Smooth muscle cell of bladder (primary cell): ENCODE measurements at places on chromosomes 6 and 20. TPM values are rescaled to one million over a fixed set of nuclear protein-coding genes. Genes with fewer than 3 reads are reported as not detected.

CBFA2T2 gene
- 3.7 and 5.0 TPM in 2 replicates for total RNA-seq

ZNF334 gene
- total RNA-seq = 1.8 and 2.0 TPM in 2 replicates

NFATC2 gene
- total RNA-seq = under 0.01 TPM in 2 replicates

GDAP1L1 gene
- total RNA-seq = under 0.01 and 0.09 TPM in 2 replicates

SIM1 gene
- not detected in 2 replicates for total RNA-seq

COL9A3 gene
- 0.57 and 0.74 TPM in 2 replicates for total RNA-seq

BEND6 gene
- total RNA-seq = 6.5 and 12.8 TPM in 2 replicates

RNF182 gene
- 0.18 and 0.28 TPM in 2 replicates for total RNA-seq

HTR1E gene
- total RNA-seq = not detected in 2 replicates

ZMYND8 gene
- total RNA-seq = 8.1 and 11.5 TPM in 2 replicates

PCMTD2 gene
- 37.7 and 41.5 TPM in 2 replicates for total RNA-seq

LRRC73 gene
- 0.28 and 0.65 TPM in 2 replicates for total RNA-seq

TOMM6 gene
- total RNA-seq = 49.6 and 59.4 TPM in 2 replicates

HLA-DQA1 gene
- total RNA-seq = not detected in 2 replicates

UNC5CL gene
- total RNA-seq = under 0.01 and 0.09 TPM in 2 replicates

LKAAEAR1 gene
- 0.14 TPM in 1 of 2 replicates, not detected in the other for total RNA-seq

GCNT2 gene
- total RNA-seq = under 0.01 TPM in 1 of 2 replicates, not detected in the other

BNIP5 gene
- total RNA-seq = not detected in 2 replicates

KAT14 gene
- total RNA-seq = 15.9 and 19.1 TPM in 2 replicates

UBE2V1 gene
- 29.4 and 31.4 TPM in 2 replicates for total RNA-seq

FAM83C gene
- not detected in 2 replicates for total RNA-seq

GSTA2 gene
- not detected in 2 replicates for total RNA-seq

LY6G6F gene
- total RNA-seq = not detected in 2 replicates
